Stimulated activated naive CD4-positive, alpha-beta T cell (primary cell): ENCODE measurements at places on chromosomes 2 and 18.

GRCh38 chr2:30354621-30355020, 92.4 kb upstream of the LCLAT1 start:
- no peak for DNase-seq

- DNase-seq, result no peak
Measured at GRCh38 chr2:238254095-238254723, 14.4 kb upstream of the HES6 start.

DNA sequence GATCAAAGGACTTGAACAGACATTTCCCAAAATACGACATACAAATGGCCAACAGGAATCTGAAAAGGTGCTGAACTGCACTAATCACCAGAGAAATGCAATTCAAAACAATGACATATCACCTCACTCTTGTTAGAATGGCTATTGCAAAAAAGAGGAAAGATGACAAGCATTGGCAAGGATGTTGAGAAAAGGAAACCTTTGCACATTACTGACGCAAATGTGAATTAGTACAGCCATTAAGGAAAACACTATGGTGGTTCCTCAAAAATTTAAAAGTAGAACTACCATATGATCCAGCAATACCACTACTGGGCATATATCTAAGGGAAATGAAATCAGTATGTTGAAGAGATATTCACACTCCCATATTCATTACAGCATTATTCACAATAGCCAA, 57.7 kb upstream of the ASPRV1 start:
- DNase-seq, result no peak

DNA sequence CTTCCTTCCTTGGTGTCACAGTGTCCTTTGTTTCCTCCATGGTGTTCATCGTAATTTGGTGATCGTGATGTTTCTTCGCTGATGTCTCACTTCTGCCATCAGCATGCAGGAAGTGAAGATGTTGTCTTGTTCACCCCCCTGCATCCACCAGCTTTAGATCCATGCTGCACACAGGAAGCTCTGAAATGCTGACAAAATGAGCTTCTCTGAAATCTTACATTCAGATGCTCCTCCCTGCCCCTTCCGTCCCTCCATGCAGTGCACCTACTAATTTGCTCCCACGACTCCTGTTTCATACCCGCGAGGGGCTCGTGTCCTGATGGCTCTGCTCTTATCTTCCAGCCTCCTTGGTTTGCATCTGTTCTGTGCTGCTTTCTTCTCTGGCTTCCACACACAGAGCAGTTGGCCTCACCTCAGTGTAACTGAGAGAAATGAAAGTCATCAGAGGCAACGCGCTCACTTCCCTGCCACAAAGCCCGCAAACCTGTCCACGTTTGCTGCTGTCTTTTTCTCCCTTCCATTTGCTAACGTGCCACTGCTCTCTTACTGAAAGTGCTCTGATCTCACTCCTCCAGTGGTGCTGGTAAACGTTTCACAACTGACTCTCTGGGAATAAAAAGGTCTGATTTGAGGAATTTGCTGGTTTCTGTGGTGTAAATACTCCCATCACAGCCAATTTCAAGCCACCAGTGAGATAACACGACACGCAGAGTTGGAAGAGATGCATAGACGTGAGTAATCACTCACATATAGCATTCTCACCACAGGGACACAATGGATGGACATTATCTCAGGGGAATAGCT, 41.0 kb upstream of the MGAT4A start:
- peak; percentile 96 for DNase-seq

DNA sequence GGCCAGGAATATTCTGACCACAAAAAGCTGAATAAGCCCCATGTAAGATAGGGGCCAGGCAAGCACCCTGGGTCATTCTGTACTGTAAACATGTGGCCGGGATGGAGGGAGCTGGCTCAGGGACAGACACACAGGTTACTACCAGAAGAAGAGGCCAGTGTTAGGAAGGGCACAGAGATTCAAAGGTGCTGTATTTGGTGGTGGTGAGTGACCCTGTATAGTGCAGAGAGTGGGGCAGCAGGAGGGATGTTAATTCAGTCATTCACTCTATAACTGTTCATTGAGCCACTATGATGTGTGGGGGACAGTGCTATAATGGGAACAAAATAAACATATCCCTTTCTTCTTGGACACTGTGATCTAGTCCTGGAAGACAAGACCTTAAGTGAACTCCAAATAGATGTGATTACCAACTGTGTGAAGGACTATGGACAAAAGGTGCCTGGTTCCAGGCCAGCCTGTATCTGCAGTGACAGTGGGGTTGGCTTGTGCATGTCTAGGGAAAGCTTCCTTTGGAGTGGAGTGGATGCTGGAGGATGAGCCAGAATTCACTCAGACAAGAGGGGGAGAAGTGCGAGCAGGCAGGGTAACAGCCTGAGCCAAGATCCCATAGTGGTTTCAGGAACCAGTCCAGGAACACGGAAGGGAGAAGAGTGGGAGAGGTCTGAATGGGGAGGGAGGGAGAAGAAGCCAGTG, 8.3 kb downstream of the MOCOS start:
- DNase-seq, result no peak

DNA sequence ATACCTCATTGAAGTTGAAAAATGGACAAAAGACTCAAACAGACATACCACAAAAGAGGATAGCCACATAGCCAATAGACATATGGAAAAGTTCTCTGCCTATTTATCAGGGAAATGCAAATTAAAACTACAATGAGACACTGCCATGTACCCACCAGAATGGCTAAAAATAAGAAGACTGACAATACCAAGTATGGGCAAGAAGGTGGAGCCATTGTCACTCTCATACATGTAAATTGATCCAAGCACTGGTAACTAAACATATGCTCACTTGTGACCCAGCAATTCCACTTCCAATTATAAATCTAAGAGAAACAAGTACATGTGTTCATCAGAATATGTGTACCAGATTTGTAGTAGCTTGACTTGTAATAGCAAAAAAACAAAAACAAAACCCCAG, 4.6 kb downstream of the LOXHD1 start:
- DNase-seq, result no peak

DNA sequence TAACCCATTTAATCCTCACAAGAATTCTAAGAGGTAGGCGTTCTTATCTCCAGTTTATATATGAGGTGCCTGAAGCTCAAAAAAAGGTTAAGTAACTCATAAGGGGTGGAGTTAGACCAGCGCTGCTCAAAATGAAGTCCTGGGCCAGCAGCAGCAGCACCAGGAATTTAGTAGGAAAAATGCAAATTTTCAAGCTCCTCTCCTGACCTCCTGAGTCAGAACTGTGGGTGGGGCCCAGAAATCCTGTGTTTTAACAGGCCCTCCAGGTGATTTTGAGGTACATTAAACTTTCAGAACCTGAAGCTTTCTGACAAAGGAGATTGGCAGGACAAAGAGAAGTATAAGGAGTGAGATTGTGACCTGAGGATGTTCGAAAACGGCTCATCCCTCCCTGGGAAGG, 66.0 kb upstream of the CCDC85A start:
- DNase-seq, result no peak

DNA sequence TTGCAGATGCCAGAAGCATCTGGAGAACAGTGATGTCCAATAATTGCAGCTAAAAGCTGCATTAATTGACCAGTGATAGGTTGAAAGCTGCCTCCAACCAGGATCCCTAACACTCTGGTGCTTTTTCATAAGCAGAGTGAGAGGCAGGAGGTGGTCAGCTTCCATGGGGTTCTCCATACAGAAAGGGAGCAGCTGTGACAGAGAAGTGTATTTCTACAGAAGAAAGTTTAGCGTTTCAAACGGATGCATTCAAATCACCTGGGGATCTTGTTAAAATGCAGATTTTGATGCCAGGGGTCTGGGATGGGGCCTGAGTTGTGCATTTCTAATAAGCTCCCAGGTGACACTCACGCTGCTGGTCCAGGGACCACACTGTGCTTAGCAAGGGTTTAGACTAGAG, 216.5 kb upstream of the NRP2 start:
- no peak for DNase-seq

DNA sequence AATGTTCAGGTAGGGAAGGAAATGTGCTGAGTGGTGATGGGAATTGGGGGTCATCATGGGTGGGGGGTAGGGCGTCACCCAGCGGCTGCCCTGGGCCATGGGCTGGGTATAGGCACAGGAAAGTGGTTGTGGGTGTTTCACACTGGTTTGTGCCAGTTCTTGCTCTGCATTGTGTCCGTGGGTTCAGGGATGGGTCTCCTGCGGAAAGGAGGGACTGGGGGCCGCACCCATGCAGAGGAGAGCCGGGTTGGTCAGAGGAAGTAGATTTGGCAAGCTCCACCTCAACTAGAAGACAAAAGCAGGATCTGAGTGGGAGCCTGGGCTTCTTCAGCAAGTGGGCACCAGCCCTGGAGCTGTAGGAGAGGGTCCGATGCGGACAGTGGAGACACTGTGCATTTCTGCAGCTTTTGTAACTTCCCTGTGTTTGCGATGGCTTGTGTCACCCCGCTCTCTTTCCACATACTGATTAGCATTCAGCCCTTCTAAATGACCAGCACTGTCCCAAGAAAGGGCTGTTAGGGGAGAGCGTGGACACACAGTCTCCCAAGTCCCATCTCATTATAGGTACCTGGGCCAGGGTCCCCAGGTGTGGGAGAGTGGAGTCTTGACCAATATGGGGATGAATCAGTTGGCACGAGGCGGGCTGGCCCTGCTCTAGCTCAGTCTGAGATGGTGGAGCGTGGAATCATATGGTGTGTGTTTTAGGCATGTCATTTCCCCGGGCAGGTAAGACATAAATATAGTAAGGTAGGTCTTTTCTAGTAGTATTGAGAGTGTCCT, 67.2 kb downstream of the LRRFIP1 start:
- DNase-seq, result no peak
